Hematopoietic multipotent progenitor cell treated with erythropoietin and hydrocortisone succinate and interleukin-3 and kit ligand, for 4 days (in vitro differentiated cells): ENCODE measurements at places on chromosomes 2 and 18.

GRCh38 chr2:164952057-164952702 is 3.1 kb downstream of the SLC38A11 start:
- DNase-seq: no peak

GRCh38 chr2:10570076-10570475 is 119.7 kb downstream of the NOL10 start:
- DNase-seq: no peak

DNA sequence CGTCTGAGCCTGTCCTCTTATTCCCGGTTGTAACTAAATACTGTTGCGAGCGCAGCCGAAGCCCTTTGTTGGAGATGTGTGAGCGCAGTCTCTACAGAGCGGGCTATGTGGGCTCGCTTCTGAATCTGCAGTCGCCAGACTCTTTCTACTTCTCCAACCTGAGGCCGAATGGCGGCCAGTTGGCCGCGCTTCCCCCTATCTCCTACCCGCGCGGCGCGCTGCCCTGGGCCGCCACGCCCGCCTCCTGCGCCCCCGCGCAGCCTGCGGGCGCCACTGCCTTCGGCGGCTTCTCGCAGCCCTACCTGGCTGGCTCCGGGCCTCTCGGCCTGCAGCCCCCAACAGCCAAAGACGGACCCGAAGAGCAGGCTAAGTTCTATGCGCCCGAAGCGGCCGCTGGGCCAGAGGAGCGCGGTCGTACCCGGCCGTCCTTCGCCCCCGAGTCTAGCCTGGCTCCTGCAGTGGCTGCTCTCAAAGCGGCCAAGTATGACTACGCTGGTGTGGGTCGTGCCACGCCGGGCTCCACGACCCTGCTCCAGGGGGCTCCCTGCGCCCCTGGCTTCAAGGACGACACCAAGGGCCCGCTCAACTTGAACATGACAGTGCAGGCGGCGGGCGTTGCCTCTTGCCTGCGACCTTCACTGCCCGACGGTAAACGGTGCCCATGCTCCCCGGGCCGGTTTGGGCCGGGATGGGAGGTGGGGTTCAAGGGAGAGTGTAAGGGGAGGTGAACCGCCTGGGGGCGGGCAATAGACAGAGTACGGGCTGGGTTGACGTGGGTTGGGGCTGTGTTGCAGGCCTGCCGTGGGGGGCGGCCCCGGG is at the start of gene HOXD12:
HOXD12 (plus strand) TSS at position 68 of the 819 bp plus-strand sequence; CDS start at position 75, 7 bp downstream.
- no peak for DNase-seq

DNA sequence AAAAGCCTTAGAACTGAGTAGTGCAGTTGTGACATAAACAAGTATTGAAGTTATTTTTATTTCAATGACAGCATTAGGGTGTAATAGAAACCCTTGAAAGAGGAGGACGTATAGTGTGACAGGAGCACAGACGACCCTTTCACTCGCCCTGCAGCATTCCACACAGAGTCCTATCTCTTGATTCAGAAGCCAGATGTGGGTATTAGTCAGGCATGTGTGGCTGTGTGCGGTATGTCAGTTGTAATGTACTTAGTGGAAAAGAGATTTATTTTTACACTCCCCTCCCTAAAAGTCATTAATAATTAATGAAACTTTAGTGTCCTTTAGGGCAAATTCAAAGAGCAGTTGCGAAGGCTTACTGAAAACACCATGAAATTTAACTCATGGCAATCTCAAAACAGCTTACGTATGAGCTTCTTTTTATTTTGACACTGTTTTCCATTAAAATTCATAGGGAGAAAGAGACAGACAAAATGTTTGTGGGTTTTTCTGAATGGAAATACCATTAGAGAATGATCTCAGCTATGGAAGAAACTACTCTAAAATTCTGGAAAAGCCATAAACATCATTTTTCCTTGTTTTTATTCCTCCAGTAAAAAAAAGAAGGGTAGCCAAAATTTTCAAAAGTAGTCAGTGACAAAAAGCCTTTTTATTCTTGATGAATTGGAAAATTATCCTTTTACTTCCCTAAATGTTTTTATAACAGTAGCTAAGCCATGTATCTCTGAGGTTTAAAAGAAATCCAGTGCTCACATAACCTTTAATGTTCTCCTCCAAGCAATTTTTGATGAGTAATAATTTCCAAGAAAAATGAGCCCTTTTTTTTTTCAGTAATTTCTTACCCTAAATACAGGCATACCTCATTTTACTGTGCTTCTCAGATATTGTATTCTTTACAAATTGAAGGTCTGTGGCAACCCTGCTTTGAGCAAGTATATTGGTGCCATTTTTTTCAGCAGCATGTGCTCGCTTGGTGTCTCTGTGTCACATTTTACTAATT is 84.0 kb upstream of the DSEL start:
- DNase-seq: no peak

DNA sequence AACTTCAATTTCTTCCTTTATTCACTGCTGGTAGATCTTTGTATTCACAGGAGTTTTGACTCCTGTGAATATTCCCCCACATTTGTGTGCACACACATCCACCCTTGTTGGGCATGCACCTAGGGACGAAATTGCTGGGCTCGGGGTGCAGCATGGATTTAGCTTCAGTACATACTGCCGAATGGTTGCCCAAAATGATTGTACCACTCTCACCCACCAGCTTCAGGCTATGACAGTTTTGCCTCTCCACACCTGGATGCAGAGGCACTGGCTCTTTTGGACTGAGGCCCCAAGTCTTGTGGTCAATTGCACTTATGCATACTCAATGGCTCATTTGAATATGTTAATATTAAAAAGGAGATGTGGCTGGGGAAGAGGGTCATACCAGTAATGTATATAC is 65.1 kb upstream of the ODC1 start:
- no peak for DNase-seq

- no peak for DNase-seq
Observed at GRCh38 chr2:223536546-223536945, 65.6 kb downstream of the SCG2 start.

GRCh38 chr18:71529703-71530303 is 1014.3 kb downstream of the CBLN2 start:
- no peak for DNase-seq

- peak; percentile 81 for DNase-seq
Observed at GRCh38 chr2:102251042-102251848, 60.1 kb upstream of the IL1RL1 start.

DNA sequence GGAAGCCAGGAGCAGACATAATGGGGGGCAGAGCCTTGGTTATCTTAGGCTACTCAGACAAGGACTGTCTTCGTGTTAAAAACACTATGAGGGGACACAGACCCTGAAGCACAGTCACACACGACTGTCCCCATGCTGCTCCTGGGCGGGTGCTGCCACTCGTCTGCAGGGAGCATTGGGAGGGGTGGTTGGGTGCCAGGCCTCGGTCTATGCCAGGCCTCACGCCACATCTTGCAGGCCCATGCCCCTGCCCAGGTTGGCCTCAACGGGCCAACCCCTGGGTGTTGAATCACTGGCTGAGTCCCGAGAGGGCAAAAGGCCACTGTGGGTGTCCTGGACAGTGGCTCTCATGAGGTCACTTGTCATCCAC is 97.9 kb downstream of the USP40 start:
- no peak for DNase-seq

DNA sequence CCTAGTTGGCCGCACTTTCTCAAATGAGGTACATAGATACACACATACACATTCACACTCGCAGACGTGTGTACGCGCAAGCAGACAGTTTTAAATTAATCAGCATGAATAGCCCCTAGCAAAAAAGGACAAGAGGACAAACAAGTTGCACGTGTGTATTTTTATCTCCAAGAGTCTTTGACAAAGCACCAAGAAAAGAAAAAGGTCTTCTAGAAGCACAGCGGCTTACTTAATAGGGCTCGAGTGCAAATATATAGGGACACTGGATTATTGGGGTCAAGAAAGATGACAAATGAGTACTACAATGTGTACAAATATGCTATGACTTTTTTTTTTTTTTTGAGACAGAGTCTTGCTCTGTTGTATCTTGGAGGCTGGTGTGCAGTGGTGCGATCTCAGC is 1.7 kb upstream of the BCL2 start:
- no peak for DNase-seq

DNA sequence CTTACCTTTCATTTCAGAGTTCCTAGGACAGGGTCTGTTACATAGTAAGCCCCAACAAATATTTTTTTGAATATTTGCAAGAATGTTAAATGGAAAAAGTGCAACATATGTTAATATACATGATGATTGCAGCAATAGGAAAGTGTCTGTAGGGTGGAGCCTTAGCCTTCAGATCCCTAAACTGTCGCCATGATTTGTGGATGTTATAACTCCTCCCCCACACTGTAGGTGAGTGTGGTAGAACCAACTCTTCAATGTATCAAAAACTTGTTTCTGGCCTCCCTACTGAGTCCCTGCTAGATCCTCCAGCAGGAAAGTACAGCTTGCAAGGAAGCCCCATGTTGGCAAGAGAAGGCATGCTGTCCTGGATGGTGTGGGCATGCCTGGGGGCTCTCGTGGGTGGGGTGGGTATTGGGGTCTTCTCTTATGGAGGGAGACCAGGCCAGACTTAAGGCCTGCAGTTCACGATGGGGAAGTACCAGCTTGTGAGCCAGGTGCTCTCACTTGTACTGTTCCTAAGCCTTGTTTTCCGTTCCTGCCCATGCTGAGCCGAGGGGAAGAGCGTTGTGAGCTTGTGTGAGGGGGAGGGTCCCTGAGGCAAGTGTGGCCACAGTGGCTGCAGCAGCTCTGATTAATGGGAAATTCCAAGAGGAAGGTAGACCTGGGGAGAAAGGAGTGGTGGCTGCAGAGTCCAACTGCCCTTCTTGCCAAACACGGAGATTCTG is 11.4 kb downstream of the FHOD3 start:
- DNase-seq: no peak

- DNase-seq: no peak
Observed at GRCh38 chr2:8629402-8629801, 52.5 kb upstream of the ID2 start.

DNA sequence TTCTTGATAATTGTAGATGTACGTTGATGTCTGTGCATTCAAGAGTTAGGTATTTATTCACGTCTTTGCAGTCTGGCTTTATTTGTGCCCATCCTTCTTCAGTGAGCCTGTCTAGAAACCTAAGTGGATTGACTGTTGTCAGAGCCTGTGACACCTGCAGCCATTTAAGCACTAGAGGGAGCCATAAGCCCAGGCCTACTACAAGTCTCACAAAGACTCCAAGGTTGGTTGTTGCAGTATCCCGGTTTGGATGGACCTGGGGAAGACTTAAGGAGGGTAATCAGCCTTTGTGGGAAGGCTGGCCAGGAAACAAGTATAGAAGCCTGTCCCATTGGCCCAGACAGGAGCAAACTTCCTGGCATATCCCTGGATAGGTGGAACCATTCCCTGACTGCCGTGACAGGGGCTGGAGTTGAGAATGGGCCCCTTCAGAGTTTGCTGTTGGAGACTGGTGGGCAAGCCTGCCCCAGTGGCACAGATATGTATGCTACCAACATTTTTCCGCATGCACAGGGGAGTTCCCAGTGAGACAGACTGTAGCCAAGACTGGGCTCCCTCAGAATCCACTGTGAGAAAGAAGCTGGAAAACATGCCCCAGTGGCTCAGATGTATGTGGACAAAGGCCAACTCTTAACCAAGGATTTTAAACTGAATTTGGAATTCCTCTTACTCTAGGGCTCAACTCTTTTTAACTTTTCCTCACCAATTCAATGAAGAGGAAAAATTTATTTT is 9.3 kb upstream of the LRRC30 start:
- DNase-seq: peak; percentile 67

DNA sequence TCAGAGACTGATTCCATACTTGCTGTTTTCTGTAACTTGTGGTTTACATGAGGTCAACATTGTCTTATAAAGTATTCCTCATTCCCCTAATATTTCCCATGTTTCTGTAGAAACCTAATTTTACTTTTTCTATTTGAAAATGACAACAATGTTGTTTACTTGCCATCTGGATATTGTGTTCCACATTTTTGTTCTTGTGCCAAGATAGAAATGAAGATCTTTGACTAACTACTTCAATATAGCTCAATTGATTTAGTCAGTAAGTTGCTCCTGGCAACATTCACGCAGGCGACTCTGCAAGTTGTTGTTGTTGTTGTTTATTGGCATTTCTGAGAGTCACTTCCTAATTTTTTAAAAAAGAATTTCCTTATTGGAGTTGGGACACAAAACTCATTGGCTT is 69.5 kb downstream of the CAVIN2 start:
- no peak for DNase-seq

DNA sequence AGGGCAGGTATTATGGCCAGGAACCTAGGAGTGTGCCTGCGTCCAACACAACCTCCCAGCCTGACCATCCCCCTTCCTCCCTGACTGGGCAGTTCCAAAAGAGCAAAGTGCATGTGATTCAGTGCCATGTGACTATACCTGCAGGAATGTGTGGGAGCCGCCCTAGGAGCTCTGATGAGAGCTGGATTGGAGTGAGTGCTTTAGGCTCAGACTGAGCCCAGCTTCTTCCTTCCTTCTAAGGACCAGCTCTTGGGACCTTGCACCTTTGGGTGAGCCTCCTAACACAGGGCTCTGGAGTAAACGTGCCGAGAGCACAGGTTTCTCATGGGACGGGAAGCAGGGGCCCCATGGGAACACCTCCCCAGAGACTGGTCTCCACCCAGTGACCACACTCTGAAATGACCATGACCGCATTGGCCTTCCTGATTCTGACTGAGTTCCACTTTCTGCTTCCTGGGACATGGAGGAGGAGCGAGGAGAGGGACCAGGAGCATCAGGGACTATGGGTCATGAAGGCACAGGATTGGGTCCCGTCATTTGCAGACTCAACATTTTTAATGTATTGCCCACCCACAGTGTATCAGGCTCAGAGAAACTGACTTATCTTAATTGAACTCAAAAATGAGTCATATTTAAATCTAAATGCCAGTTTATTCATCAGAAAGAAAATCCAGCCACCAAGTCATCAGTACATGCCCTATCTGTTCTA is 87.8 kb upstream of the BCL2L11 start:
- DNase-seq: no peak

DNA sequence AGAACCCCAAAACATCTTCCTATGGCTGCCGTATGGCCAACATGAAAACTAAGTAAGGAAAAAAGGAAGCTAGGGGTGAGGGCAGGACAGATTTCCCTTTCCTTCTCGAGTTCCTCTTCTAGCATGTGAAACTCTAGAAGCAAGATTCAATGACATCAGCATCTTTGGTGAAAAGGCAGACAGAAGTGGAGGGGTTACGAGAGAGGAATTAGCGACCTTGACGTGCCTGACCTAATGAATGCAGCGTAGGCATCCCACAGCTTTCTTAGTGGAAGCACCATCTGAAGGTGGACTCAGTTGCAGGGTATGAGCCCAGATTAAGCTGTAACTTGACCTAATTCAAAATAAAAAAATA is 47.9 kb upstream of the PELI1 start:
- DNase-seq: peak; percentile 59

- DNase-seq: no peak
Observed at GRCh38 chr2:178848335-178848734, 41.1 kb upstream of the TTN start.

DNA sequence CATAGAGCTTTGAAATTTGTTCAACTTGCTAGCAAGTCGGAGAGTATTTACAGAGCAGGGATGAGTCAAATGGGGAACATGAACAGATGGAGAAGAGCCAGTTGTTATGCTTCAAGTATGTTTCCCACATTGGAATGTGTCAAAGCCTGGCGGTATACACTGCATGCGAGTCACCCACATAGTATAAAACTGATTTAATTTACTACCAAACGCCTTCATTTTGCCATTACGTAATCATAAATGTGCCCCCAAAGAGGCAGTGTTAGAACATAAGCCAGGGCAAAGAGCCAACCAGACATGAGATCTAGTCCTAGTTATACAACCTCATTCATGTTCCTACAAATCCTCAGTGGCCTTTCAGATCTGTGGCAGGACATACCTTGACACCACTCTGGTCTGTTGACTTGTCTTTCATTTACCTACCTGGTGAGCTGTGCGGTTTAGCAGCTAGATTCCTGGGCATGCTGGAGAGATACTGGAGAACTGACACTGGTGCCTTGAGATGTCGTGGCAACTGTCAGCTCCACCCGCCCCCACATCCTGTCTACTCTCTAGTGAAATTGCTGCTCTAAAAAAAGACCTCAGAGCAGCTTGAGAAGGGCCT is 21.7 kb upstream of the NRP2 start:
- peak; percentile 49 for DNase-seq
